ENCODE measurements at places on chromosomes 2 and 18. TPM values are rescaled to one million over a fixed set of nuclear protein-coding genes. Genes with fewer than 3 reads are reported as not detected.
A peak's percentile ranks its signal among the peaks of the same experiment; 100 is the strongest.

DNA sequence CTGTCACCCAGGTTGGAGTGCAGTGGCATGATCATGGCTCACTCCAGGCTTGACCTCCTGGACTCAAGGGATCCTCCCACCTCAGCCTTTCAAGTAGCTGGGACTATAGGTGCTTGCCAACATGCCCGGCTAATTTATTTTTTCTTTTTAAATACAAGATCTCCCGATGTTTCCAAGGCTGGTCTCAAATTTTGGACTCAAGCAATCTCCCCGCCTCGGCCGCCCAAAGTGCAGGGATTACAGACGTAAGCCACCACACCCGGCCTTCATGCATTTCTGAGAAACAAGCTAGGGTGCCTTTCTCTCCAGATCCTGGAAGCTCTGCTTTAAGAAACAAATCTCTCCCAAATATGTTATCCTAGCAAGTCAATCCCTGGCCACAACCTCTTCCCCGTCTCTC, 234.1 kb downstream of the FBXO15 start:
- no peak for DNase-seq

DNA sequence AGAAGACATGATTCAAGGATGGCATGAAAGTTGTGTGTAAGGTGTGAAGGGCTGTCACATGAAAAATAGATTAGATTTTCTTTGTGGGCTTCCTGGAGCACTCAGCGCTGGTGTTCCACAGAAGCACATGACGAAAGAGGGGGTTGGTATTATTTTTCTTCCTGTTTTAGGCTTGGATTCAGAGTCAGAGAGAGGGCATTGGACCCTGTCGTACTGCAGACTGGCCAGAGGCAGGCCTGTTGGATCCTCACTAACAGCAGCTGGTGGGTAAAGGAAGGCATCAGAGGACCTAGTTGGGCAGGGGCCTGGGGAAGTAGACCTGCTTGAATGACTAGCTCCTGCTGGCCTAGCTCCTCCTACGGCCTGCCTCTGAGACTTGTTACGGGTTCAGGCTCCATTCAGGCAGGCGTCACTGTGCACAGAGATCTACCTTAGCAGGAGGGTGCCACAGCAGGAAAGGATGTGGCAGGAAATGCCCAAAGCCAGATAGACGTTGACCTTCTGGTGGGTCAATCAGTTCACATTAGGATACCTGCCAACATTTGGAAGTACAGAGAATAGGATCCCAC, 13.1 kb downstream of the CTLA4 start:
- peak; percentile 15 for DNase-seq

DNA sequence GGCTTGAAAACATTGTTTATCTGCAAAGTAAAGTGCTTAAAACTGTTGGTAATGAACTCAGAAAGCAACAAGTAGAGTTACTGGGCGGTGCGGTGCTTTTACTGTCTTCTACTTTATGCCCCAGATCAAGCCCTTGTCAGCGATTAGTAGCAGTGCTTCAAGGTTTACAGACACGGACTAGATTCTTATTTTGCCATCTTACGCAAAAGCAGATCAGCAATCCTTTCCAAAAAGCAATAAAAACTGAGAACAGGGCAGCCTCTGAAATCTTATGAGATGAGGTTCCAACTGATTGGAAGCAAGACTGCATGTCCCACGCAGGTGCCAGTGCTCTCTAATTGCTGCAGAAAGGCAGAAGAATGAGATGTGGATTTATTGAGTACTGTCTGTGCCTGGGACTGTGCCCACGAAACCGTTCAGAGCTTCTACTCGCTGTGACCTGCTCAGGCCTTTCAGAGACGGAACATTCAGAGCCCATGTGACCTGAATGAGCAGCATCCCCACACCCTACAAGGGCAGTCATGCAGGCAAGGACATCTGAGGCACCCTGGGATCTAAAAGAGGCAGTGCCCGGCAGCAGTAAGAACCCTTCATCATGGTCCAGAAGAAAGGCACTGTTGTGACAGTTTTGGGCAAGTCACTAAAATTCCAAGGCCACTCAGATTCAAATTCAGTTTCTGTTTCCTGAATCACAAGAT, 15.7 kb downstream of the COL4A3 start:
- DNase-seq: peak; percentile 88

- DNase-seq: peak; percentile 65
Observed at GRCh38 chr18:21599585-21600525, 649 bp downstream of the ESCO1 start.

DNA sequence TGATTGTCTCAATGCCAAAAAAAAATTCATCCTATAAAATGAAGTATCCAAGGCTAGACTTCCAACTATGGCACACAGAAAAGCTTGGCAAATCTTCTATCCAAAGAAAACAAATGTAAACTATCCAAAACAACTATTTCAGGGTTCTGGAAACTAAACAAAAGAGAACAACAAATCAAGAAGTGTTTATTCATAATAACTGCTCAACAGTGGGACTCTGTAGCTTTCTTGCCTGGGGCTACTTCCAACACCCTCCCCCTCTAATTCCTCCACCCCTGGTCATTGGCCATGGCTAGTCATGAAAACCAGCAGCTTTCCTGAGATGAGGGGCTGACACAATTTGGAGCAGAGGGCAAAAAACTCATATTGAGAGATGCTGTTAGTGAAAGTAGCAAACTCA, 107.0 kb downstream of the EXOC6B start:
- DNase-seq: no peak

GRCh38 chr2:70944111-70944690, 8.5 kb downstream of the ATP6V1B1 start:
- no peak for DNase-seq

GRCh38 chr2:8986327-8986976, 17.0 kb downstream of the MBOAT2 start:
- DNase-seq: no peak

DNA sequence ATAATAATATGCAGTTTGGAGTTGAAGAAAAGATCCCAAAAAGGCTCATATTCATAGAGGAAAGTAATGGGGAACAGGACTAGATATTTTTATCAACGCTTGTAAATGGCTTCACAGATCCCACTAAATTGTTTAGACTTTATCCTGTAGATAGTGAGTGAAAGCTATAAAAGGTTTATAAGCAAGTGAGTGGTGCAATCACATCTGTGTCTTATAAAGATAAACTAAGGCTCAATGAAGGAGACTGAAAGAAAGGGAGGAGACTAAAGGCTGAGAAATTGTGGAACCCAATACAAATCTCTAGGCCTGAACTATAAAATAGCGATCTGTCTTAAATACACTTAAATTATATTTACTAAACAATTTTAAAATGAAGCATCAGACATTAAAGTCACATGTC, 7.7 kb downstream of the SP3 start:
- DNase-seq: no peak

DNA sequence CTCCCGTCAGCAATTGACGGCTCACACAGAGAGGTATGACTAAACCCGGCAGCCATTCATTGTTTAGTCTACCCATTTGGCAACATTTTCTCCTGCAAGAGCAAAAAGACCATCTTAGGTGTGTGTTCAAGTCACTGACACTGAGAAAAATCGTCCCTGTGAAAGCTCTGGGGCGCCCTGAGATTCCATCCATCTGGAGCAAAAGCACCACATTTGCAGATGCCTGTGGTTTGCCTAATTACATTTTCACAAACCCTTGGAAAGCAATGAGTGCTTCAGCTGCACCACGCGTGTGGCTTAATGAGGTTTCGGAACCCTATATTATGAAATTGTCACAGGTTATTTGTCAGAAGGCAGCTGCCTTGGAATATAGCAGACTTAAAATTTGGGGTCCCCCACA, 110.7 kb upstream of the PTPRM start:
- no peak for DNase-seq

DNA sequence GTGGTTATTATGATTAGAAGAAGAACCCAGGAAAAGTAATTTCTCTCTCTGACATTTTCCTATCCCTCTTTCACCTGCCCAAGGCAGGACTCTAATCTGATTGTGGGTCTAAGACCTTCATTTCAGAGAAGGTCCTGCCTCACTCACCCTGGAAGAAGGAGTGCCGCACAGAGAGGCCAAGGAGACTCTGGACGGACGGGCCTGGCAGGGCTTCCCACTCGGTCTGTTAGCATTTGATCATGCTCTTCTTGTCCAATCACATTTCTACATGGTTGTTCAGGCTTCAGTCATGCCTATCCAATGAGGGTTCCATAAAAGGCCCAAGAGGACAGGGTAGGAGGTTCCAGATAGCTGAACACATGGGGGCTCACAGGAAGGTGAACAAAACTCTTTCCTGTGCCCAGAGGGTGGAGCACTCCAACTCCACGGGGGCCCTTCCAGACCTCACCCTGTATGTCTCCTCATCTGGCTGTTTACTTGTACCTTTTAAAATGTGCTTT, 27.0 kb downstream of the ZNF892 start:
- no peak for DNase-seq

DNA sequence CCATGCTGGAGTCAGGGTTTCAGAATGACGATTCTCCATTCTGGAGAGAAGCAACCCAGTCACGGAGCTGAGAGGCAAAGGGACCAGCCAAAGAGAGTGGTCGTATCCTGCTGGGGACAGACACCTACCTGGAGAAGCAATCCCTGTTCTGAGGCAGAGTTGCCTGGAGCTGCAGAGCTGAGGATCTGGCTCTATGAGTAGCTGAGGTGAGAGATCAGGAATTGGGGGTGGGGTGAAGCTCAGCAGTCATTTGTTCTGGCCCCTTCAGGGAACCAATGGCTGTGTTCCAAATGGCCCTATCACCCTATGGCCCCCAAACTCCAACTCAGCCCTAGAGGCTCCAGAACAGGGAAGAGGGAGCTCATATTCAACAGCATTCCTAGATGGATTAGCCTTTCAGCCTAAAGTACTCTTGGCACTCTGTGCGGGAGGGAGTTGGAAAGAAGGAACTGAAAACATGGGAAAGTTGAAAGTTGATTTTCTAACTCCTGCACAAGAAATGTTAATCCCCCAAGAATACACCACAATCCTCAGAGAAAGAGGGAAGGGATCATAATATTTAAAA, 3.3 kb upstream of the ATRAID start:
- no peak for DNase-seq

GRCh38 chr2:134660626-134661402, 58.0 kb downstream of the TMEM163 start:
- no peak for DNase-seq

DNA sequence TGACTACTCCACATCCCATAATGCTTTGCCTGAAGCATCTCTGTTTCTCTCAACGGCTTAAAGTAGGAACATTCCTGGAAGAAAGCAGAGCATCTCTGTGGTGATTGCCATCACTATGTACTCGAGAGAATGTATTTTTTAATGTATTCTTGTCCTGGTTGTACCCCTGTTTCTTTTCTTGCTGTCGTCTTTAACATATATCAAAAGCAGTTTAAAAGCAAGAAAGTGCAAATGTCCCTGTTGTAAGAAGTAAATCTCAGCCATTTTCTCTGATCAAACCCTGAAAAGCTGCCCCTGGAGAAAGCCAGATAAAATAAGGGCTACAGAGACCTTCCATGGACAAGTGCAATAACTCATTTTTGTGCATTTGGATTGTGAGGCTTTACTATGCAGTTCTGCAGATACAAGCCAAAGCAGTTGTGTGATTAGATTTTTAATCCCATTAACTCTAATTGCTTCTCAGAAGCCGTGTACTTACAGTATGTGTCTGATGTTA, 70.8 kb downstream of the XIRP2 start:
- no peak for DNase-seq

DNA sequence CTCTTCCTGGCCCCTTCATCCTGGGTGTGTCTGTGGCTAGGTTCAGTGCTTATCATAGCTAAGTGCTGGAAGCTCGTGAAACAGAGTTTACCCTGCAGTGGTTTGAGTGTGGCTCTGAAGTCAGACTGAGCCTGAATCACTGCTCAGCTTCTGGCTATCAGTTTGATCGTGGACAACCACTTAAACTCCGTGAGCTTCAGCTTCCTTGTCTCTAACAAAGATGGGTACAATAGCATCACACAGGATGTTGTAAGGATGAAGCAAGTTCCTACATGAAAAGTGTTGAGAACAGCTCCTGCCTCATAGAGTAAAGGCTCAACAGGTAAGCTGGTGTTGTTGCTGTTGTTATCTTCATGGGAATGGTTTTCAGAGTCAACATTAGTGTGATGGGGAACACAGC, 210.3 kb downstream of the CLIP4 start:
- DNase-seq: no peak

GRCh38 chr2:61340242-61340641, 130.6 kb downstream of the USP34 start:
- no peak for DNase-seq

DNA sequence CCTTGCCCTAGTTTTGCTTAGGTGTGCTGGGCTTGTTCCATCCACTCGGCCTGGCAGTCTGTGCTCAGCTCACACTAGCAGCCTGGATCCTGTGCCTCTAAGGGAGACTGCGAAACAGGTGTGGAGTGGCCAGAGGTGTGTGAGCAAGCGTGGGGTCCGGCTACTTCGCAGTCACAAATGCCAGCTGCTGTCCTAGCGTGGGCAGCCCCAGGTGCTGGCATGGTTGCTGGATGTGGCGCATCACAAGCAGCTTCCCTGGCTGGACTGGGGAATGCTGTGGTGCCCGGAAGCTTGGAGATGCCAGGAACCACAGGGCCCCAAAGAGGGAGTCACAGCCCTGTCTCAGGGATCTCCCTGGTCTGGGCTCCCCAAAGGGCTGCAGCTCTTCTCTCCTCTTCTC, 119.0 kb upstream of the TMEFF2 start:
- no peak for DNase-seq

- no peak for DNase-seq
Observed at GRCh38 chr2:219129589-219129988, 31.0 kb downstream of the NHEJ1 start.

DNA sequence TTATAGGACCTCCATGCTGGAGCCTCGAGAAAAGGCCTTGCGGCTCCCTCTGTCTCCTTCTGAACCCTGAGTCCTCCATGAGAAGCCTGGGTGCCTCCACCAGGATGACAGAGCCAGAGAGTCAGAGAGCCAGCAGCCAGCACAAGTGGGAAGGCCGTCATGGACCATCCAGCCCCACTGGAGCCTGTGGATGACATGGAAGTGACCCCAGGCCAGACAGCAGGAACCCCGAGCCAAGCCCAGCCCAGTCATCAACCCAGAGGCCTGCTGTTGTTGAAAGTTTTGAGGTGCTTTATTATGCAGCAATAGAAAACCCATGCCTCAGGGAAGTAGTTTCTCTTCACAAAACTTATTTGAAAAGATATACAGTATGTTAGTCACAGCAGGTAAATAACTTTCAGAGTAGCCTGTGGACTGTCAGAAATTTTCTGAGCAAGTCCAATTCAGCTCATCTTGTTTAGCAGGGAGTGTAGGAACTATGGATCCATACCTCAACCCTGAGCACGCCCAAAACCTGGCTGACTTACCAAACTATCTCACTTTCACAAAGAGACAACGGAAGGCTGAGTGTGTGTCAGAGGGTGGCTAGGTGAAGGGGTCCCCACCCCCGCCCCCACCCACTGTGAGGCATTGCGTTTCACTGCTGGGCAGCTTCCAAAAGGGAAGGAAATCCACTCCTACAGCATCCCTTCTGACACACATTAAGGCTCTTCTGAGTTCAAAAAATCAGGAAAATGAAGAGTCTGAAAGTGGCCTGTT, 79.9 kb upstream of the NDUFV2 start:
- DNase-seq: no peak

LHCGR gene
- total RNA-seq: 0.14 TPM

OSBPL6 gene
- total RNA-seq: not detected

ONECUT2 gene
- 0.17 TPM for total RNA-seq

SERPINB11 gene
- total RNA-seq: not detected

MXD1 gene
- total RNA-seq: 10.8 TPM

C2orf72 gene
- 0.60 TPM for total RNA-seq

FIGN gene
- total RNA-seq: 10.8 TPM

DUSP2 gene
- total RNA-seq: 4.7 TPM

SIX3 gene
- total RNA-seq: not detected

NEURL3 gene
- total RNA-seq: 0.41 TPM

C1QL2 gene
- not detected for total RNA-seq

C2orf66 gene
- total RNA-seq: 0.14 TPM

C18orf32 gene
- total RNA-seq: 33.1 TPM

Data from adrenal gland (tissue), 19 donors.